ENCODE measurements at places on chromosomes 4 and X.

DNA sequence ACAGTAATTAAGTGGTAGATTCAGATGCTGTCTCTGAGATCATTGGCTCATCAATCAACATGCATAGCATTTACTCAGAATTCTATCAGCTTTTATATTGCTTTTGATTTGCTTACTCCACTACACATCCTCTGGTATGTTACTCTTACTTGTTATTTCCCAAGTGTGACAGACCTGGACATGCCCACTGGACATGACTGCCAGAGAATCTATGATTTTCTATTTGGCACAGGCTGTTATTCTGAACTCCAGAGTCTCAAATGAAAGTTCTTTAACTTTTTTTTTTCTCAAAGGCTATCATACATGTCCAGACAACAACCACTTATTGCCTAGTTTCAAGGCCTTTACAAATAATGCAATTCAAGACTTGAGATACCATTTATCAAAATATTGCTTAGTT is 116.1 kb upstream of the ARHGAP24 start:
- DNase-seq: no peak

DNA sequence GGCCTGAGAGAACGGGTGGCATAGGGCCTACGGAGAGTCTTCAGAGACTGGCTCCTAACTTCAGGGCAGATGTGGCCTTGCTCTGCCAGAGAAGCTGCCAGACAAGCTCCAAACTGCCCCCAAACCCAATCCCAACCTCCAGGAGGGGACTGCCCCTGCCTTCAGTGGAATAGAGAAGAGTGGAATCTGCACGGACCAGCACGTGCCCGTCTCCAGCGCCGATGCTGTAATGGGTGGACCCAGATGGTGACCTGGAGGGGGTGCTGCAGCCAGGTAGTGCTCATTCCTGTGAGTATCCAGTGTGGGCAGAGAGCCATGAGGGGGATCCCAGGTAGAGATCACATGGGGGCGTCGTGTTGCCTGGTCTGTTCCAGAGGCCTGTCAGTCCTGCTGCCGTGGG is 73.2 kb upstream of the NKX1-1 start:
- DNase-seq: no peak

- no peak for DNase-seq
Observed at GRCh38 chrX:153474718-153475117, 4.3 kb upstream of the HAUS7 start.

GRCh38 chrX:80174925-80175574 is 160.5 kb downstream of the TBX22 start:
- DNase-seq: no peak

DNA sequence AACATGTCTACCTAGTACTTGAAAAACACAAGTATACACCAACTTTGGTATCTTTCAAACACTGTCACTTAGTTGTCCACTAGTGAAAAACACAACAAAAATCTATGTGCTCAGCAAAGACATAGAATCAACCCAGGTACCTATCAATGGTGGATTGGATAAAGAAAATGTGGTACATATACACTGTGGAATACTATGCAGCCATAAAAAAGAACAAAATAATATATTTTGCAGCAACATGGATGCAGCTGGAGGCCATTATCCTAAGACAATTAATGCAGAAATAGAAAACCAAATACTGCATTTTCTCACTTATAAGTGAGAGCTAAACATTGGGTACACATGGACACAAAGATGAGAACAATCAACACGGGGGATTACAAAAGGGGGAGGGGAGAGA is 148.7 kb downstream of the ENOX2 start:
- no peak for DNase-seq

DNA sequence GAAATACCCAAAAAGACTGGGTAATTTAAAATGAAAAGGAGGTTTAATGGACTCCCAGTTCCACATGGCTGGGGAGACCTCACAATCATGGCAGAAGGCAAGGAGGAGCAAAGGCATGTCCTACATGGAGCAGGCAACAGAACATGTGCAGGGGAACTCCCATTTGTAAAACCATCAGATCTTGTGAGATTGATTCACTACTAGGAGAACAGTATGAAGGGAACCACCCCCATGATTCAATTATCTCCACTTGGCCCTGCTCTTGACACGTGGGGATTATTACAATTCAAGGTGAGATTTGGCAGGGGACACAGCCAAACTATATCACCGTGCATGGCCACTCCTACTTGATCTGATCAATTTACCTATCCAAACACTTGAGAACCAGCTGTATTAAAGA is 131.5 kb upstream of the LDB2 start:
- no peak for DNase-seq

DNA sequence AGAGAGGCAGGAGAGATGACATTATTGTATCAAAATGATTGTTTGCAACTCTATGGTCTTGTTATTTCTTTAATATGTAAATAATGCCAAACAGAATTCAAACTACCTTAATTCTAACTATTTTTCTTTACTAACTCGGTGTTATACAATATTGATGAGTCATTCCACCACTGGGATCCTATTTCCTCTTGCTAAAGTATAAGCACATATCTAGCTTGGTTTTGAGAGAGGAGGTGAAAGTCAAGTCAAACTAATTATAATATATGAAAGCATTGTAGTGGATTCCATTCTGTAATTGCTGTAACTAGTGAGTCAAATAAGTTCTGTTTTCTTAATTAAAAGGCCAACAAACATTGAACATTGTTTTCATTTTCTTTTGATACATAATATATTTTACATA is 837.6 kb downstream of the PDHA2 start:
- DNase-seq: no peak

DNA sequence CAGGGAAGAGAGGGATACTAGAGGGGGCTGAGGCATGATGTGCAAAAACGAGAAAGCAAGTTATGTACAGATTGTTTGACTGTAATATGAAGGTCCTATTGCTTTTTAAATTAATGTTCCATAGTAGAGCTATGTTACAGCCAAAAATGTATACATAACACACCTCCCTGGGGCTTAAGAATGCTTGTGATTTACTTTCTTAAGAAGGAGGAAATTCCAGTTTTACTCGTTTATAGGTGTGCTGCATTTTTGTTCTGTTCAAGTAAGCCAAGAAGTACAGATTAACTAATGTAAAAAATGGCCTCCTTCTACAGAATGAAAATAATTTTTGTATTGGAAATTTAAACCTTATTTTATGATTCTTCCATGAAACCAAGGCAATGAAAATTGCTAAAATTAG is 614.4 kb upstream of the NR3C2 start:
- no peak for DNase-seq

DNA sequence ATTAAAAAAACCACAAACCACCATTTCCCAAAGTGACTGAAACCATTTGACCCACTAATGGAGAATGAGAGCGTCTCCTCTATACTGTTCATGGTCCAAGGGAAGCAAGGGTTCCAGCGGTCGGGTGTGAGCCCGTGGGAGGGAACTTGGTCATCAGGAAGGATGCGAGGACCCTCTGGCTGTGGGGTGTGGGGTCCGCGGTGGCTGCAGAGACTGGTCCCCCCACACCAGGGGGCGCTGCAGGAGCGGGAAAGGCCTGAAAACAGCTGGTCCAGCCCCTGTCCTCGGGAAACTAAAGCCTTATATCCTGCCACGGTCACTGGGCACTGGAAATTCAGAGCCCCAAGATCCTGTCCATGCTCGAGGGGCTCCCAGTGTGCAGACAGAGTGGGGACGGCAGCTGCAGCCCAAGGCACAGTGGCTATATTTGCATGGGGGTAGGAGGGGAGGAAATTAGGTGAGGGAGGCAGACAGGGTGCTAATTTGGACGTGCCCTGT is 4.3 kb downstream of the BLOC1S4 start:
- peak; percentile 69 for DNase-seq

- DNase-seq: no peak
Observed at GRCh38 chr4:82367438-82368097, 6.2 kb downstream of the HNRNPD start.

DNA sequence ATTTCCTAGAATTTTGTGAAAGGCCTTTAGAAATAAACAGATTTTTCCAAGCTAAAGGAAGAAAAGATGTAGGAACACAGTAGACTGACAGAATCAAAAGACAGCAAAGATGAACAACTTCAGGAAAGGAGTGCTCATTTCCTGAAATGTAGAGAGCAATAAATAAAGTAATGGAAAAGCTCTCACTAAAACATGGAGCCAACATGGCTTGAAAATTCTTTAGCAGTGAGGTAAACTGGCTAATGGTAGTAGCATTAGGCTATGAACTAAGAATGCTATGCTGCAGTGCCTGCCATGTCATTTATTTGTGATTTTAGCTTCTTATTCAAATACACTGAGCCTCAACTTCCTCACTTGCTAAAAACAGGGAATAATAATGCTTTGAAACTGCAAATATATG is 108.7 kb downstream of the IQCM start:
- DNase-seq: no peak

DNA sequence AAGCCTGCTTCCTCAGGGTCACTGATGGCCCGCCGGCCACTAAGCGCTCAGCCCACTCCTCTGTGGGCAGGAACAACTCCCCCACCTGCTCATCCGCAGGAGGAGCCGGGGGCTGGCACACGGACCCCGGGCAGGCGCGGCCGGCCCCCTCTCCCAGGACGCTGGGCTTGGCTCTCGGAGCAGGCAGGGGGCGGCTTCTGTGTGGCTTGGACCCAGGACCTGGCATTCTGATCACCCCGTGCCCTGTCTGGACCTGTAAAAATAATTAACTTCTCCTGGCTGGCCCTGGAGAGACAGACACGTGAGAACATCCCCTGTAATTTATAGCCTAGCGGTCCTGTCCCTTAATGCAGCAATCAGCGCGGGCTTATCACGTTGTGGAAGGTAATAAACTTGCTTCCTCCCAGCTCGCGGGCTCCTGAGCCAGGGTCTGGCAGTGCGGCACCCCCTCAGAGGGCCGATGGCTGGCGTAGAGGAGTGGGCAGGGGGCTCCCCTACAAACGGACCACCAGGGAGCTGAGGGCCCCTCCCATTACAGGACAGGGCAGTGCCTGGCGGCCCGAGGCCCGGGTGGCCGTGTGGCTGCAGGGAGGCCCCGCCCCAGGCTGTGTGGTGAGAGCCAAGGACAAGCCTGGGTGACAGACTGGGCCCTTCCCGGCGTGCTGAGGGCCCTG is 84.5 kb upstream of the NKX1-1 start:
- DNase-seq: no peak

DNA sequence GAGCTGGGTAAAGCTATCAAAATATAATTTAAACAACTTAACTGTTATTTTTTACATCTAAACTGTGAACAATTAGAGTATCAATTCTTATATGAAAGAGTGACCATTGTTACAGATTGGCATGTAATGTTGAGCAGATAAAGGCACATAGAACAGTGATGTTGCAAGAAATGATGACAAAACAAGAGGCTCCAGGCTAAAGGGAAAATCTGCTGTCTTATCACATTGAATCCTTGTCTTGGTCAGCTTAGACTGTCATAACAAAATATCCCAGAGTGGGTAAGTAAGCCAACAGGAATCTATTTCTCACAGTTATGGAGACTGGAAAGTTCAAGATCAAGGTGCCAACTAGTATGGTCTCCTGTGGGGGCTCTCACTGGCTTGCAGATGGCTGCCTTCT is 154.1 kb upstream of the PPP3CA start:
- DNase-seq: no peak

DNA sequence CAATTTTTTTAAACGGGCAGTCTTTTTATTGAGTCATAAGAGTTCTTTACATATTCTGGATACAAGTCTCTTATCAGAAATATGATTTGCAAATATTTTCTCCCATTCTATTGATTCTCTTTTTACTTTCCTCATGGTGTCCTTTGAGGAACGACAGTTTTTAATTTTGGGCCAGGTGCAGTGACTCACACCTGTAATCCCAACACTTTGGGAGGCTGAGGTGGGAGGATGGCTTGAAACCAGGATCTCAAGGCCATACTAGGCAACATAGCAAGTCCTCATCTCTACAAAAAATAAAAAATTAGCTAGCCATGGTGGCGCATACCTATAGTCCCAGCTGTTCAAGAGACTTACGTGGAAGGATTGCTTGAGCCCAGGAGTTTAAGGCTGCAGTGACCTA is 66.1 kb upstream of the RGN start:
- no peak for DNase-seq

DNA sequence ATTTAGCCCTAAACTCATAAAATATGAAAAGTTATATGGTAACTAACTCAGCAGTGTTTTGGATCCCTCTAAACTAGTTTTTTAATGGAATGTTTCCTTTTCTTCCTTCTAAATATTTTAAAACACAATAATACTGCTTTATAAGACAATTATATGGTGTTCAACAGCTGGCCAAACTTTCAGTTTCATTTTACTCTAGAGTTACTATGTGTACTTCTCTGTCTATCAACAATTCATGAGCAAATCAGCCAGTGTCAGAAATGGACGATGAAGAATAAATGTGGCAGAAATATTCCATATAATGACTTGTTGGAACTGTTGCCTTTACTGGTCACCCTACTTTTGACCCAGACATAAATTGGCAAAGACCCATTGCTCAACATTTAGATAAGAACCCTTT is 64.8 kb upstream of the CXXC4 start:
- no peak for DNase-seq

GRCh38 chr4:51895816-51896408 is 53.0 kb downstream of the DCUN1D4 start:
- DNase-seq: peak; percentile 22

GRCh38 chr4:7369511-7369910 is 65.2 kb downstream of the PSAPL1 start:
- no peak for DNase-seq

DNA sequence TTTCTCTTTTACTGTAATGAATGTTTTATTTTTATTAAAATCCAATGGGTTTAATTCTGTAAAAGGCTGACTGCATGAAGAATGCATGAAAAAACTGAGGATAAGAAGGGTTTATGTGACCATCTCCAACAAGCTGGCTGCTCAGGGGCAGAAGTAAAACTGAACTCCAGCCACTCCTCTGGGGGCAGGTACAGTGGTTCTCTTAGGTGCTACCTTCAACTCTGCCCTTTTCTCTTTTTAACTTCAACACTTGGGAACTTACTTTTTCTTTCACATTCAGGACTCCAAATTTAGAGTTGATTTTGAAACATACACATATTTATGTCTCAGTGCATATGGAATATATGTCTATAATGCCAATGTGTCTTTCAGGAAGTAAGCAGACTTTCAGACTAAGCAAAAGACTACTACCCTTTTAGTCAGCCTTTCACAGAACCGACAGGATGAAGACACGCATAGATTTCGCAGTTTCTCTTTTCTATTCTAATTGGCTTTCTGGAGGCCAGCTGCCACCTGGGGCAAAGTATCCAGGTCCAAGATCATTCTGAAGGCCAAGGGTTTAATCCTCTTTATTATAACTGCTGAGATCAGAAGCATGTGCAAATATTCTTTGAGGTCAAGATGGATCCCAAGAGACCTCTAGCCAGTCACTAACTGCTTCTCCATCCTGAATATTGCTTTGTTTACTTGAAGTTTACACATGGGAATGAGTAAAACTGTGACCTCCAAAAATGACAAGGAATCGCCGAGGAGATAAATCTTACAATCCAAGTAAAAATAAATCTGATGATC is 30.7 kb downstream of the HS3ST1 start:
- no peak for DNase-seq

DNA sequence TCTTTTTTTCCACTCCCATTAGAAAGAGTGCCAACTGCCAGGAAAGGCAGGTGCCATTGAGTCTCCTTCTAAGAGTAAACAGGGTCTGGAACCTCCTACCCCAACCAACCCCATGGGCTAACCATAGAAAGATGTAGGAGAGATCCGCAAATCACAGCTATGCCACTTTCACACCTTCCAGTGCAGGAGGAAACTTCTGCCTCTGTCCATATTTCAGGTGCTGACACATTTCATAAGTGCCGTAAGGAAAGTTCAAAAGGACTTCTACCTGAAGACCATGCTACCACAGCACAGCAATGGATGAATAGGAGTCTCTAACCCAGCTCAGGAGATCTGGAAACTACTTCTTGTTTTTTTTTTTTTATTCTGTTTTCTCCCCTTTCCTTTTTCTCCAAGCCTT is 145.8 kb downstream of the FBXO8 start:
- DNase-seq: no peak

- no peak for DNase-seq
Observed at GRCh38 chrX:97145934-97146333, 262.2 kb downstream of the RPA4 start.
